ENCODE measurements at places on chromosomes 5 and 9.
A peak's percentile ranks its signal among the peaks of the same experiment; 100 is the strongest.

DNA sequence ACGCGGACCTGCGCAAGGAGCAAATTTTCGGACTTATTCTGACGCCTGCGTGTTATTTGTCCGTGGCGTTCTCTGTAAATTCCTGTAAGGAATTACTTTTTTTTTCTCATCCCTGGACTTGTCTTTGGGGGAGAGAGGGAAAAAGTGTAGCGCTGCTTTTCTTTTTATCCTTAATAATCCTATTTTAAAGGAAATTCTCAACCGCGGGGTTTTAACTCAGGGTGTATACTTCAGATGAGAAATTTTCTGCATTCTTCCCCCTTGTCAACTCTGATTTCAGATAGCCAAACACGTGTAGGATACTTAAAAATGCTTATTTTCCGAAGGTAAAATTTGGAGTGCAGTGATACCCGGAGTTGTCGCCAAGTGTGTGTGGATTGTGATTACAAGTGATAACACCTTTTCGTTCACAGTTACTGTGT lies 853 bp downstream of the DCP2 start:
- DNase-seq: no peak

DNA sequence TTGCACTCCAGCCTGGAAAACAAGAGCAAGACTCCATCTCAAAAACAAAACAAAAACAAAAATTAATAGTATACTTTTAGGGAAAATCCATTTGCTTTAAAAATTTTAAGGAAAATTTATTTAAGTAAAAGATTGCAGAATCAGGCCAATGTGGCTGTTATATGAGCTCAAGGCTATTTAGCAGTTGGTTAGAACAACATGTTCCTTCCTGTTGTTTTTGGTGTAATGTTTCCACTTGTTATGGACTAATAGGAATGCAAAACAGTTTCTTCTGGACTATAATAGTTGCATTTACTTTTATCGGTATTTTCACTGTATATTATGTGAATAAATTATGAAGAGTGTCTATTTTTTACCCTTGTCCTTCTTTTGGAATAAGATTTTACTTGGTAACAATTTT lies 3.0 kb upstream of the CDC42SE2 start:
- no peak for DNase-seq

GRCh38 chr5:56357426-56357825 lies 124.3 kb upstream of the ANKRD55 start:
- no peak for DNase-seq

DNA sequence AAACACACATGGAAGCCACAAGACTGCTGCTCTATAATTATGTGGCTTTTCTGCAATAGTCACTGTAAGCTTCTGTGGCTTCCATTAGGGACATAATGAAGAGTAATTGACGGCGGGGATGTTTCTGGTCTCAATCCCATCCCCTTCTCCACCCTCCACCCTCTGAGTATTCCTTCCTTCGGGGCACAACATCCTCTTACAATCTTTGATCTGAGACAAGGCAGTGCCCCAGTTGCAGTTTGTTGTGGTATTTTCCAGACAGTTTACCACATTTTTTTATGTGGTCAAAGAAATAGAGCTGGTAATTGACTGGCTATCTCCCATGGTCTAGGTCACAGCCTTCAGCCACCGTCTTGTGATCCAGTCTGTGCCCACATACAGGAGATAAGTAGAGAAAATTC lies 277.7 kb downstream of the NR2F1-AS1 start:
- DNase-seq: no peak

DNA sequence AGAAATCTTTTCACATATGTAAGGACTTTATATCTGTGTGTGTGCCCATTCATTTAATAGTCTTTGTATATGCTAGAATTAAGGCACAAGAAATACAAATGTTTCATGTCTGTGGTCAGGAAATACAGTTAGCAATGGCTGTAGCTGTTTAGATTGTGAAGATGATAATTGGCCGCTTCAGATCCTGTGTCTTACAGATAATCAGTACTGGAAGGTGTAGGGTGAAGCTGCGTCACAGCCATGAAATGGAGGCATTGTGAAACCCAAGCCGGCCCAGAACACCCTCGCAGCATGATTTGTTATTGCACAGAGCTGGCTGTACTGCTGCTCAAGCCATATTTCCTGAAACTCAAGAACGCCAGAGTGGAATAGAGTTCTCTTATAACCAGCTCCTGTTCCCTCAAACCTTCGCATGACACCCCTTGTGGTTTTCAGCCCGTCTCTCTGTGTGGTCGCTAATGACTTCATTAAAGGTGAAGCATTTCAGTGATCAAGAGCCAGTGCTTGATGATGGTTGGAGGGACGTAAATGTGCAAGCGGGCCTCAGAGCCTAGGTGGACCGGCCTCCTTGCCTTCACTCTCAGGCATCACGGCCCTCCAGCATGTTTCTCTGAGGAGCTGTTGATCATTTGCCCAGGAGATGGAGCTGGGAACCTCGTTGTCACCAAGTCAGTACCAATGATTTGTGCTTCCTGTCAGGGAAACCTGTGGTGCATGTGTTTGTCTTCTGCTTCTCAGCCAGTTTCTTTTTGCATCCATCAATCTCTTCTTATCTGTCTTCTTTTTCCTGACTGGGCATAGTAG lies 80.1 kb downstream of the F2RL2 start:
- peak; percentile 50 for DNase-seq

Measured in T-helper 9 cell (primary cell).